KBM-7 (cell line): ENCODE measurements at places on chromosomes 13 and 19.
A peak's percentile ranks its signal among the peaks of the same experiment; 100 is the strongest.

GRCh38 chr13:63110466-63110865 lies 1694.8 kb upstream of the PCDH20 start:
- DNase-seq, result no peak

GRCh38 chr19:7879111-7879807 lies 5.1 kb upstream of the PRR36 start:
- no peak for DNase-seq

DNA sequence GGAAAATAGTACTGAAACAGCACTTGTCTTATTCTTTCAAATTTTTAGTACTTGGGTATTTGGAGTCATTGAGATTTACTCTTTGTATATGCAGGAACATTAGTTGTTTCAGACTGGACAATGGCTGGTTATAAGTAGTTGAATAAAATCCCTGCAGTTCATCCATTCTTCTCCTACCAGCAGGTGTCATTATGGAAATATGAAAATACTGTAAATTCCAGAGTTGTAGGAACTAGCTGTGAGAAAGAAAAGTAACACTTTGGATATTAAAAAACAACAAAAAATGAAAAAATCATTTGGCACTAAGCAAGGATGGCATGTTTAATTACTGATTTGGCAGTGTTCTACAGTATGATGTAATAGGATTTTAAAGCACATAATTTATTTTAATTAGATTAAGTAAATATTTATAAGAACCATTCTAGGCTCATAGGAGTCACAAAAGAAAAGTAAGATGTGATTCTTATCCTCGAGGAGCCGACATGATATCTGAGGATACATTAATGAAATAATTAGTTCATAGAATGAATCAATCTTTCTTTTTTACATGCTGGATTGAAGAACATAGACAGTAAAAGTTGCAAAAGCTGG lies 155.3 kb downstream of the KCNRG start:
- no peak for DNase-seq

- DNase-seq, result no peak
Measured at GRCh38 chr13:51419001-51419636, 33.7 kb downstream of the INTS6 start.

- DNase-seq, result peak; percentile 19
Measured at GRCh38 chr19:34254698-34255432, 511 bp downstream of the GARRE1 start.

GRCh38 chr13:53447863-53448262 lies 419.2 kb downstream of the OLFM4 start:
- DNase-seq, result no peak

DNA sequence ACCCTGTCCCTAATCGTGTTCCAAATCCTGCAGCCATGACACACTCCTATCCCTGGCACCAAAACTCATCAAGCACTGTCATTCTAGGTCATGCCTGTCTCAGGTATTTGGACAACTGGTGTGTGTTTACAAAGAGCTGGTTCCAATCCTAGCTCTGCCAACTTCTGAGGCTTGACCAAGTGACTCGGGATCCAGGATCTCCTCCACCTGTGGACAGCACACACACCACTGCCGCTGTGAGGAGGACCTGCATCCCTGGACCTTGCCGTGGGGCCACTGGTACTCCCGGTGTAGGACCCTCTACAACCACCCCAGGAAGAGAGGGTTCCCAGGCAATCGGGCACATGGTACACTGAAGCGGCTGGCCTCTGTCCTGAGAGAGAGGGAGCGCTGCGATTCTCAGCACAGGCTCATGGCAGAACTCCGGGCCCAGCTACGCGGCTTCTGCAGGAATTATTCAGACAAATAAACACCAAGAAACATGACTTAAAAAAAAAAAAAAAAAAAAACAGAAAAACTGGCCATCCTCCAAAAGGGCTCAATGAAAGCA lies 20.4 kb downstream of the MLLT1 start:
- DNase-seq, result no peak

- no peak for DNase-seq
Measured at GRCh38 chr13:102825921-102826706, 19.7 kb upstream of the ERCC5 start.

GRCh38 chr13:114152831-114153371 lies 20.5 kb upstream of the RASA3 start:
- DNase-seq, result no peak

DNA sequence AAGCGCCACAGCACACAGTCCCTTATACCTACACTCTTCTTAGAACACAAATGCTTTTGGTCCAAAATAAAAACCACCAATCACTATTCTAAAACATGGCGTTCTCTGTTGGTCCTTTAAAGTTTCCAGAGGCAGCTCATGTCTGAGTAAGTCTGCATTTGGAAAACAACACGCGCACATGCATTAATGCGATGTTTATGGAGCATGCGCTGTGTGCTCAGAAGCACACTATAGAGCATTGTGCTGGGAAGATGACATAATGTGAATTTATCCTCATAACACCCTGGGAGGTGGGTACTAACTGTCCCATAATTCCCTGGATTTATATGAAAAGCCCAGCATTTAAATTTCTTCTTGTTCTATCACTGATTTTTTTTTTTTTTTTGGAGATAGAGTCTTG lies 10.7 kb downstream of the ZNF682 start:
- DNase-seq, result no peak

DNA sequence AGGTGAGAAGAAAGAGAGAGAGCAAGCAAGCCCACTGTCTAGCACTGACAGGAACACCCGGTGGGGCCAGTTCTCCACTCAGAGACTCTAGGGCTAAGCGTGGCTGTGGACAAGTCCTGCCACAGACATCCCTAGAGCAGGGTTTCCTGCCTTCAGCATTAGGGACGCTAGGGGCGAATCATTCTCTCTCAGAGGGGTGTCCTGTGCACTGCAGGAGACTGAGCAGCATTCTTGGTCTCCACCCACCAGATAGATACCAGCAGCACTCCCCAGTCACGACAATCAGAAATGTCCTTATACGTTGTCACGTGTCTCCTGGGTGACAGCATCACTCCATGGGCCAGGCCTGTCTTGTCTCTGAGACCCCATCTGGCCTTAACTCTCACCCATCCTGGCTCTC lies 1.5 kb downstream of the OR10H1 start:
- DNase-seq, result no peak

- no peak for DNase-seq
Measured at GRCh38 chr13:70090036-70090723, 17.4 kb upstream of the ATXN8OS start.

- DNase-seq, result no peak
Measured at GRCh38 chr19:2731181-2731995, 8.4 kb downstream of the SLC39A3 start.

- no peak for DNase-seq
Measured at GRCh38 chr13:66138172-66138811, 1091.8 kb downstream of the PCDH9 start.

GRCh38 chr13:113820813-113821651 lies 42.8 kb downstream of the GAS6 start:
- DNase-seq, result no peak

DNA sequence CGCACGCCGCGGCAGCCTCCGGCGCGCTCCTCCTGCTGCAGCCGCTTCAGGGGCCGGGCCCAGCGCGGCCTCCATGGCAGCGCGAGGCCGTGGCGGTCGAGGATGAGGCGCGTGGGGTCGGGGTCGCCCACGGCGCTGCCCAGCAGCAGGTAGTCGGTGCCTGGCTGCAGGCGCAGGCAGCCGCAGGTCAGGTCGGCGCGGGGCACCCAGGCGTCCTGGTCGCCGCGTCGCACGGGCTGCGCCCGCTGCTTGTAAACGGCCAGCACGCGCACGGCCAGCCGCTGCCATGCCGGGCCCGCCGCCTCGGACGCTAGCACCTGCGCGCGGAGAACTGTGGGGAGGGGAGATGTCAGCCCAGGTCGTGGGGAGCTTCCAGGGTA lies 11.1 kb downstream of the NTN5 start:
- DNase-seq, result no peak
